ENCODE measurements at places on chromosomes 5 and 9.

- no peak for DNase-seq
These were observed 85.0 kb upstream of the TAF11L2 start for GRCh38 chr5:17412760-17413671.

GRCh38 chr9:88087906-88088305 is 50.4 kb downstream of the SPATA31C2 start:
- DNase-seq, result no peak

DNA sequence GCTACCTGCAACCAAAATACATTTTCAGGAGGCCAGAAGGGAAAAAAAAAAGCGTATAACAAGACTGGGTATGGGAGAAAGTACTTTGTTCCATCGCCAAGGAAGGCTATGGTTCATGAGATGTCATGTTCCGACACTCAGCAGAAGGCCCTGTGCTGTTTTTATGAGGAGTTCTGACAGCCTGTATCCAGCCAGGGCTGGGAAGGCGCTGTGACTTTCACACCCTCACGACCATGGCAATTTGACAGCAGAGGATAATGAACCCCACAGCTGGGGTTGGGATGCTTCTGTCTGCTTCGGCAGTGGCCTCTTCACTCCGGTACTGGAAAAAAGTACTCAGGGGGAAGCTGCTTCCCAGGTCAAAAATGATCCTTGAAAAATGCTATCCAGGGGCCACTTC is 154.4 kb downstream of the PRELID2 start:
- no peak for DNase-seq

- DNase-seq, result no peak
These were observed 41.6 kb downstream of the CSF1R start for GRCh38 chr5:150044712-150045111.

Measured in CD8-positive, alpha-beta T cell (primary cell).